ENCODE measurements at places on chromosomes 4 and X. TPM values are rescaled to one million over a fixed set of nuclear protein-coding genes. Genes with fewer than 3 reads are reported as not detected.

Gene SPANXB1
- polyA plus RNA-seq: not detected

Gene STATH
- polyA plus RNA-seq: not detected

Gene LNX1
- 4.2 TPM for polyA plus RNA-seq

Gene GAR1
- polyA plus RNA-seq: 39.5 TPM

Gene GAGE12F
- not detected for polyA plus RNA-seq

Gene RAB33A
- polyA plus RNA-seq: 1.4 TPM

GRCh38 chrX:67346225-67346624 lies 197.6 kb upstream of the AR start:
- no peak for DNase-seq

- DNase-seq: no peak
These were observed 286.1 kb upstream of the PRPS2 start for GRCh38 chrX:12505127-12505526.

GRCh38 chr4:188110741-188111471 lies 1.5 kb upstream of the TRIML2 start:
- no peak for DNase-seq

DNA sequence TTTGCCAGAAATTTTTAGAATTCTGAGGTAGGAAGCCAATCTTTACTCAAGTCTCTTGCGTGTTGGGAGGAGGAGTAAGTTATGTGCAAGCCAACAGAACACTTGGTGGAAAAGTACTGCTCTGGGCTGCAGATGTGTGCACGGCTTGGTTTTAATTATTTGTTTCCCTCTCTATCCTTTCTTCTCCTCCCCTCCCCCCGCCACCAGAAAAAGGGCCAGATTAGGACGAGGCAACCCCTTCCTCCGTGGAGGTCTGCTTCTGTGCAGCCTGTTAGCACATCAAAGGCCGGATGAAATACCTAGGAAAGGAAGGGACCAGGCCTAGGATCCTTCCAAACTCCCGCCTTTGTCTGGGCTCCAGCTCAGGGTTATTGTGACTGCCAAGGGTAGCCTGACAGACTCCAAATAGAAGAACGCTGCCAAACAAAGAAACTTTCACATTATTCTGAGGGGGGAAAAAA lies 1.0 kb upstream of the PGRMC1 start:
- peak; percentile 25 for DNase-seq

GRCh38 chrX:15790769-15791290 lies 546 bp downstream of the ZRSR2 start:
- DNase-seq: peak; percentile 31

- DNase-seq: no peak
These were observed 148.9 kb upstream of the CPEB2 start for GRCh38 chr4:14853176-14853943.

GRCh38 chr4:171553961-171554360 lies 259.2 kb upstream of the GALNTL6 start:
- DNase-seq: no peak

GRCh38 chrX:17501746-17502145 lies 126.7 kb downstream of the NHS start:
- DNase-seq: no peak

DNA sequence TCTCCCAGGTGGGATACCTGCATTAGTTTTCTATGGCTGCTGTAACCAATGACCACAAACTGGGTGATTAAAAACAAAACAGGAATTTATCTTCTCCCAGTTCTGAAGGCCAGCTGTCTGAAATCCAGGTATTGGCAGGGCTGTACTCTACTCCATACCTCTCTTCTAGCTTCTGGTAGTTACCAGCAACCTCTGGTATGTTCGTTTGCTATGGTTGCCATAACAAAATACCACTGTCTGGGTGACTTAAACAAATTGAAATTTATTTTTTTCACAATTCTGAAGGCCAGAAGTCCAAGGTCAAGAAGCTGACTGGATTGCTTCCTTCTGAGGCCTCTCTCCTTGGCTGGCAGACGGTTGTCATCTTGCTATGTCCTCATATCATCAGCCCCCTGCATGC lies 642.1 kb upstream of the TENM3 start:
- DNase-seq: no peak

GRCh38 chr4:185838514-185839193 lies 26.7 kb upstream of the SORBS2 start:
- no peak for DNase-seq

DNA sequence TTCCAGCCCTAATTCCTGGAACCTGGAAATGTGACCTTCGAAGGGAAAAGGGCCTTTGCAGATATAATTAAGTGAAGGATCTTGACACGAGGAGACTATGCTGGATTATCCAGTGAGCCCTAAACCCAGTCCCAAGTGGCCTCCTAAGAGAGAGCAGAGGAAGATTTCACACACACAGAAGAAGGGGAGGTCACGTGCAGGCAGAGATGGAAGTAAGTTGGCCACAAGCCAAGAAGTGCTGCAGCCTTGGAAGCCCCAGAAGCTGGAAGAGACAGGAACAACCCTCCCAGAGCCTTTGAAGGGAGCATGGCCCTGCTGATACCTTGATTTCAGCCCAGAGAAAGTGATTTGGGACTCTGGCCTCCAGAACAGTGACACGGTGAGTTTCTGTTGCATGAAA lies 51.9 kb downstream of the EVC2 start:
- DNase-seq: no peak

- DNase-seq: no peak
These were observed 40.8 kb upstream of the LEF1 start for GRCh38 chr4:108209489-108209888.

All from right lung (tissue), 10 donors.